ENCODE measurements at places on chromosomes 3 and 15. TPM values are rescaled to one million over a fixed set of nuclear protein-coding genes. Genes with fewer than 3 reads are reported as not detected.

Gene MB21D2
- 15.1 TPM for total RNA-seq

Gene ITIH1
- total RNA-seq: not detected

Gene CCR8
- total RNA-seq: not detected

Gene C2CD4A
- total RNA-seq: not detected

Gene TEX55
- not detected for total RNA-seq

Gene RTP4
- total RNA-seq: not detected

Gene LOXL1
- 5.3 TPM for total RNA-seq

Gene TMEM45A
- 82.7 TPM for total RNA-seq

Gene TNFSF10
- total RNA-seq: not detected

Gene TMEM158
- 5.5 TPM for total RNA-seq

GRCh38 chr3:42289026-42289425 lies 23.0 kb upstream of the CCK start:
- H3K27ac ChIP-seq: no peak overlapping the region
- H3K27me3 ChIP-seq: no peaks in the 10 kb centered on the region
- no peak overlapping the region for H3K4me3 ChIP-seq
- no peaks in the 10 kb centered on the region for H3K4me1 ChIP-seq
- no peaks in the 10 kb centered on the region for H3K36me3 ChIP-seq
- no peak for DNase-seq

- no peak for DNase-seq
- peaks cover 12% of the 10 kb centered on the region for H3K4me1 ChIP-seq
- no peak overlapping the region for H3K4me3 ChIP-seq
- no peaks in the 10 kb centered on the region for H3K27me3 ChIP-seq
Observed at GRCh38 chr3:15728766-15729165, 69.0 kb downstream of the ANKRD28 start.

- H3K36me3 ChIP-seq: no peaks in the 10 kb centered on the region
- H3K27ac ChIP-seq: no peak overlapping the region
- DNase-seq: no peak
- H3K4me1 ChIP-seq: no peaks in the 10 kb centered on the region
Observed at GRCh38 chr3:46202535-46202934, 5.6 kb downstream of the CCR1 start.

DNA sequence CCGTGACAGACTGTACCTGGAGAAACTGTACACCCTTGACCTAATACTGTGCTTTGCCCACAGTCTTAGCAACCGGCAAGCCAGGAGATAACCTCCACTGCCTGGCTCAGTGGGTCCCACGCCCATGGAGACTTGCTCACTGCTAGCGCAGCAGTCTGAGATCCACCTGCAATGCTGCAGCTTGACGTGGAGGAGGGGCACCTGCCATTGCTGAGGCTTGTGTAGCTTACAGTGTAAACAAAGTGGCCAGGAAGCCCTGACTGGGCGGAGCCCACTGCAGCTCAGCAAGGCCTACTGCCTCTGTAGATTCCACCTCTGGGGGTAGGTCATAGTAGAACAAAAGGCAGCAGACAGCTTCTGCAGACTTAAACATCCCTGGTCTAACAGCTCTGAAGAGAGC lies 189.3 kb downstream of the EDEM1 start:
- H3K4me3 ChIP-seq: no peak overlapping the region
- H3K27ac ChIP-seq: no peak overlapping the region
- DNase-seq: peak; percentile 49
- no peaks in the 10 kb centered on the region for H3K27me3 ChIP-seq

- no peaks in the 10 kb centered on the region for H3K27me3 ChIP-seq
- no peak overlapping the region for H3K27ac ChIP-seq
- no peaks in the 10 kb centered on the region for H3K4me1 ChIP-seq
- no peak for DNase-seq
- H3K4me3 ChIP-seq: no peak overlapping the region
Observed at GRCh38 chr3:64708456-64708855, 20.7 kb upstream of the ADAMTS9 start.

DNA sequence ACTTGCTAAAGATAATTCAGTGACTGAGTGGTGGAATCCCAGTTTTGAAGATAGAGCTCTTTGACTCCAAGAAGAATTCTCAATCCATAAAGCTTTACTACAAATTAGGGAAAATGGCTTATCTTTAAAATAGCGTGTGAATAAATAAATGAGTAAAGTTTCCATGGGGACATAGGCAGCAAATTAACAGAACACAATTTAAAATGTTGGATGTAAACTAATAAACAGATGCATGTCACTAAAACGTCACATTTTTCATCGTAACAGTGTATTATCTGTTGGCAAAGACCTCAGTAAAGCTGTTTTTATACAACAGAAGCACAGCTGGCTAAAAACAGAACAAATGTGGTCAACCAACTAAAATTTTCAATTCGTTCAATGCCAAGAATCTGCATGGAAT lies 913.9 kb upstream of the CFAP20DC start:
- H3K4me1 ChIP-seq: no peaks in the 10 kb centered on the region
- no peak overlapping the region for H3K27ac ChIP-seq
- H3K27me3 ChIP-seq: no peaks in the 10 kb centered on the region
- no peaks in the 10 kb centered on the region for H3K36me3 ChIP-seq

DNA sequence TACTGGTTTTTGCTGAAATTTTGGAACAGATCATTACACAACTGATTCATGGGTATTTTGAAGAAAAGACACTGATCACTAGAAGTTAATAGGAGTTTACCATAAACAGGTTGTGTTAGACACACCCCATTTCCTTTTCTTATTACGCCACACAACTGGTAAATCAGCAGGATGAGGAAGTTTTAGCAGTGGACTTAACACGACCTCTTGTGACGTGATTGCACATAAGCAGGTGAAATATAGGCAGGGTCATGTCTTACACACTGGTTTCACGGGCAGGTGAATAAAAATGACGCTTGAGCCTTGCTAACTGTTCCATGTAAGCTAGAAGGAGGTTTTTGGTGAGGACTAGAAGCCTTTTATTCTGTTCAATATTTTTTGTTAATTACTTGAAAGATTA lies 27.1 kb upstream of the TPRG1 start:
- H3K36me3 ChIP-seq: no peaks in the 10 kb centered on the region
- H3K27ac ChIP-seq: no peak overlapping the region
- no peak for DNase-seq
- H3K27me3 ChIP-seq: no peaks in the 10 kb centered on the region

- no peak for DNase-seq
- no peak overlapping the region for H3K27ac ChIP-seq
- H3K36me3 ChIP-seq: no peaks in the 10 kb centered on the region
- no peaks in the 10 kb centered on the region for H3K4me1 ChIP-seq
Observed at GRCh38 chr3:112874725-112875124, 28.1 kb upstream of the CD200R1L start.

- no peak for DNase-seq
- no peak overlapping the region for H3K4me3 ChIP-seq
- H3K27me3 ChIP-seq: no peaks in the 10 kb centered on the region
- no peak overlapping the region for H3K27ac ChIP-seq
Observed at GRCh38 chr15:32636908-32637567, 4.5 kb upstream of the SCG5 start.

DNA sequence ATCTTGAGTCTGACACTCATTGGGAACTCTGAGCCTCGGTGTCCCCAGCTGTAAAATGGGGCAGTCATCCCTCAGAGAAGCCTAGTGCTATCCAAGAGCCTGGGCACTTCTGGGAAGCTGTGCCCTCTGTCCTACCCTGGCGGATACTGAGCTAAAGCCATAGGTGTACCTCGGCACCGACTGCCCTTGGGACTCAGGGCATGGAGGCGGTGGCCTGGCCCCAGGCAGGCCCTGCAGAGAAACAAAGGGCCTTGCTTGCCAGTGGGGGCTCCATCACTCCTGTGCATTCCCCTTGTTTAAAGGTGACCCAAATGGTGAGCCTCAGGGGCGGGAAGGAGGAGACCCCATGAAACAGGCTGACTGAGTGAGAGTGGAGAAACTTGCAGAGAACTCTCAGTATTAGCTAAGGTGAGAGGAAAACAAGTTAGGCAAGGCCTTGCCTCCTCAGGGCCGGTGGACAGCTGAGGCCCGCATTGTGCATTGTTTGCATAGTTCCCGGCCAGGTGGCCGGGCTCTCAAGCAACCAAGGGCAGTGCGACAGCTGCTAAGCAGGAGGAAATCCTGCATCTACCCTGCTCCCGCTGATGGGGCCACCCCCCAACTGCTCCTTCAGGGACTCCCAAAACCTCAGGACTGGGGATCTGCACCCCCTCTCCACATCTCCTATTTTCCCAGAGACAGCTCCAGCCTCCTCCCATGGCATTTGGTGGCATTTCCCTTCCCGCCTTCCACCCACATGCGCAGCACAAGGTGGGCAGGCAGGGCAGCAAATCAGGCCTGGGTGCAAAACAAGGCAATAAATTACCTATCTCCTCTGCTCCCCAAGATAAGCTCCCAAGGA lies 4.3 kb downstream of the PFKFB4 start:
- H3K27me3 ChIP-seq: no peaks in the 10 kb centered on the region
- H3K4me3 ChIP-seq: no peak overlapping the region
- no peak overlapping the region for H3K27ac ChIP-seq
- peaks cover 18% of the 10 kb centered on the region for H3K4me1 ChIP-seq

- H3K27me3 ChIP-seq: no peaks in the 10 kb centered on the region
- no peak for DNase-seq
- no peak overlapping the region for H3K27ac ChIP-seq
- H3K4me1 ChIP-seq: peaks cover 29% of the 10 kb centered on the region
- H3K4me3 ChIP-seq: no peak overlapping the region
- no peaks in the 10 kb centered on the region for H3K36me3 ChIP-seq
Observed at GRCh38 chr3:43692971-43693370, 2.2 kb downstream of the ABHD5 start.

GRCh38 chr3:112460519-112461195 lies 38.6 kb downstream of the BTLA start:
- H3K27ac ChIP-seq: no peak overlapping the region
- H3K4me1 ChIP-seq: no peaks in the 10 kb centered on the region
- no peak for DNase-seq
- H3K36me3 ChIP-seq: no peaks in the 10 kb centered on the region

DNA sequence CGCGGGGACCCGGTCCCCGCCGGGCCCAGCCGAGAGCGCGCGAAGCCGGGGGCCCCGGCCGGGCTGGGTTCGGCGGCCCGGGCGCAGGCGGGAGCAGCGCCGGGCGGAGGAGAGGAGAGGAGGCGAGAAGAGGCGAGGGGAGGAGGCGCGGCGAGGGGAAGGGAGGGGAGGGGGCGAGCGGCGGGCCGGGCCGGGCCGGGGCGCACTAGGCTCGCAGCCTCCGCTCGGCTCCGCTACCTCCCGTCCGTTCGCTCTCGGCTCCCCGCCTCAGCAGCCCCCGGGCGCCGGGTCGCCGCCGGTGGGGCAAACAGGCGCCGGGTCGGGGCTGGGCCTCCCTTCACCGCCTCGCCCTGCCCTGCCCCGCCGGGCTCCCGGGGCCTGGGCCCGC lies 351 bp downstream of the INSYN1 start:
- peak; percentile 77 for DNase-seq
- no peak overlapping the region for H3K27ac ChIP-seq
- no peaks in the 10 kb centered on the region for H3K36me3 ChIP-seq
- peaks cover 28% of the 10 kb centered on the region for H3K4me1 ChIP-seq

DNA sequence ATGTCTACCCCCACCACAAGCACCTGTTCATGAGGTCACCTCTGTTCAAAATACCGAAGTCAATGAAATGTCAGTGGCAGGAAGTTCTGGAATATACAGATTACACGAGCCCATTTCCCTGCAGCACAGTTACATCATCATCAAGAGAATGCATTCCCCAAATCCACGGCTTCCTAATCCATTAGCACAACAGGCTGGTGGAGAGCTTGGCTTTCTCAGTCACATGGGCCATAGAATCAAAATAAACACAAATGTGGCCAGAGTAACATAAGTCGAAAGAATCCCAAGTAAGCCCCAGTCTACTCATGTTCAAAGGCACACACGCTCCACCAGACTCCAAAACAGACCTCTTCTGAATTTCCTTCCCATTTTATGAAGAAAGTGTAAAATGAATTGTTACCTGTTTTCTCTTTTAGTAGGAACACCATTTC lies 419.3 kb downstream of the MAGI1 start:
- H3K36me3 ChIP-seq: no peaks in the 10 kb centered on the region
- DNase-seq: no peak
- peaks cover 3% of the 10 kb centered on the region for H3K4me1 ChIP-seq
- no peak overlapping the region for H3K27ac ChIP-seq
- no peak overlapping the region for H3K4me3 ChIP-seq

- H3K36me3 ChIP-seq: no peaks in the 10 kb centered on the region
- no peaks in the 10 kb centered on the region for H3K4me1 ChIP-seq
- H3K27me3 ChIP-seq: no peaks in the 10 kb centered on the region
- H3K27ac ChIP-seq: no peak overlapping the region
Observed at GRCh38 chr15:98562331-98562937, 85.9 kb upstream of the IGF1R start.

- no peaks in the 10 kb centered on the region for H3K36me3 ChIP-seq
- no peak overlapping the region for H3K4me3 ChIP-seq
- no peaks in the 10 kb centered on the region for H3K4me1 ChIP-seq
Observed at GRCh38 chr3:156664011-156664830, 10.2 kb upstream of the TIPARP start.

DNA sequence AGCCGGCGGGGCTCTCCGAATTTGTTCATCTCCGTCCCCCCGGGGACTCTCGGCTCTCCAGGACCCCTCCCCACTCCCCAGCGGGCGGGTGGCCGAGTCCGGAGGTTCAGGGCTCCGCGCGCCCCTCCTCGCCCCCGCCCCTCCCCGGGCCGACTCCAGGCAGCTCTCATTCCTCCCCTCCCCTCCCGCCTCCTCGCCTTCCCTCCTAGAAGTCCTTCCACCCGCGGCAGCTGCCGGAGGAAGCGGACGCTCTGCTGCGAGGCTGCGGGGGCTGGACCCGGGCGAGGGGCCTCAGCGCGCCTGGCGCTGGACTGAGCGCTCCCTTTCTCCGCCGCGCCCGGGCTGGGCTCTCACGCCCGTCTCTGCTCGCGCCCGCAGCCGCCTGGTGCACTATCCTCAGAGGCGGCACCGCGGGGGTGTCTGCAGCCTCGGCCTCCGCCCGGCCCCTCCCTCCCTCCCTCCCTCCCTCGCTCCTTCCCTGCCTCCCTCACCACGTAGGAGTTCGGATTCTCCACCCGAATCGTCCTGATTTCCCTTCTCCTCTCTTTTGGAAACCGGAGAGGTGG lies at the start of gene ROBO2:
TSS of gene ROBO2 (plus strand) at position 494 of the 566 bp plus-strand sequence. CDS start 687 bp downstream, outside the sequence.
- peaks cover 16% of the 10 kb centered on the region for H3K27me3 ChIP-seq
- peak within 1 kb of the TSS; percentile 61 for H3K27ac ChIP-seq
- peak within 1 kb of the TSS; percentile 76 for H3K4me3 ChIP-seq
- peaks cover 20% of the 10 kb centered on the region for H3K4me1 ChIP-seq

DNA sequence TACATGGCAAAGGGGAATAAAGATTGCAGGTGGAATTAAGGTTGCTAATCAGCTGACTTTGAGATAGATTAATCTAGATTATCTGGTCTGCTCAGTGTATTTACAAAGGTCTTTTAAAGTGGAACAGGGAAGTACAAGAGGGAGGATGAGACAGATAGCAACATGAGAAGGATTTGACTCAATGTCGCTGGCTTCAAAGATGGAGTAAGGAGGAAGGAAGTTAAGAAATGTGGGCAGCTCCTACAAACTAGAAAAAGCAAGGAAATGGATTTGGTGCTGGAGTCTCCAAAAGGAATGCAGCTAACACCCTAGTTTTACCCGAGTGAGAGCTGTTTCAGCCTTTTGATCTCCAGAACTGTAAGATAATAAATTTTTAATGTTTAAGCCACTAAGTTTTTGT lies 180.7 kb upstream of the TTC14 start:
- no peak overlapping the region for H3K4me3 ChIP-seq
- H3K36me3 ChIP-seq: no peaks in the 10 kb centered on the region
- H3K4me1 ChIP-seq: peaks cover 28% of the 10 kb centered on the region
- no peaks in the 10 kb centered on the region for H3K27me3 ChIP-seq
- no peak for DNase-seq
